ENCODE measurements at places on chromosomes 5 and 9.

DNA sequence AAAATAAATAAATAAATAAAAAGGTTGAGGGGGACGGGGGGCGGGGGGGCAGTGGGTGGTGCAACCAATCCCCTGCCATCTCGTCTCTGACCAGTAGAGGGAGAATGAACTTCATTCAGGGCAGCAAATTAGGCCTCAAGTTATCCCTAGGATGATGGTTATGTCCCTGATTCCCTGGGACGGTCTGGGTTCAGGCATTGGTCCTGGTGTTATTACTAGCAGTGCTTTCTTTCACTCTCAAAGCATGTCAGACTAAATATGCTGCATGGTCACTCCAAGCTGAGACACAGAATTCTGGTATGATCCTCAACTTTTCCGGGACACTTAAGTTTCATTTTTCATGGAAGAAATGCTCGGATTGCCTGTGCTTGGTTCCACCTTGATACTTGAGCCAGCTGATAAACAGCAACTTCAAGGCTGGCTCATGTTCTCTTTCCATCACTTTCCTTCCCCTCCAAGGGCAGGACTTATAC lies 59.4 kb downstream of the DAP start:
- DNase-seq, result no peak

DNA sequence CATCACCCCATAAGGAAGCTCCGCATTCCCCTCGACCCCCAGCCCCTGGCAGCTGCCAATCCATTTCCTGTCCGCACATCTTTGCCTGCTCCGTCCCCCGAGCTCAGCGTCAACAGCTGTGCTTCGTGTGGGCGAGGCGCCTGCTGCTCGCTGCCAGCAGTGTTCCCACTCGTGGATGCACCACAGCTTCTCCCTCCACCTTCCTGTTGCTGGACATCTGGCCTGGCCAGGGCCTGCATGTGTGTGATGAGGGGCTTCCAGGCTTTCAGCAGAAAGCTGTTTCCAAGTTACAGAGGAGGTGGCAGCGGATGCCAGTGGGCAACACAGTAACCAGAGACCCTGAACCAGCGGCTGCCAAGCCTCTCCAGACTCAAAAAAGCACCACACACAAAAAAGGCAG lies 86.0 kb downstream of the PRRT1B start:
- DNase-seq, result no peak

- DNase-seq, result no peak
Observed at GRCh38 chr5:57642066-57642465, 159.5 kb upstream of the ACTBL2 start.

DNA sequence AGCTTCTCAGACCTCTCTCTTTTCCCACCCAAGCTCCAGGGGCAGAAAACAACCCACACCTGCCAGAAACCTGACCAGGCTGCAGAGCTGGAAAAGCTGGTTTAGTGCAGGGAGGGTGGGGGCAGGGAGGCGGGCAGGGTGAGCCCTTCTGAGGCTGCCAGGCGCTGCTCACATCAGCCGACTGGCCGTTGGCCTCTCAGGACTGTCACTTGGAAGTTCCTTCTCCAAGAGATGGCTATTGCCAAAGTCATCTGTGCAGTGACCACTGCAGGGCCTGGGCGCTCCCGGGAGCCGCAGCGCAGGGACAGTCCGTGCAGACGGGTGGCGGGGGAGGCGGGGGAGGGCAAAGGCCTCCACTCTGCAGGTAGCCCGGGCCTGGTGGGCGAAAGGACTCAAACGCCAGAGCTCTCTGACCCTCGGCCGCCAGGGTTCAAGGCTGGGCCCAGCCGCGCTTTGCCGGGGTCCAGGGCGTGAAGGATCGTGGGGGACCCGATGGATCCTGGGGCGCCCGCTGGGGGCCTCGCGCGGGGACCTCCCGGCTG lies 205.0 kb upstream of the IER5L start:
- no peak for DNase-seq

- DNase-seq, result no peak
Observed at GRCh38 chr5:178287091-178287790, 54.6 kb upstream of the PHYKPL start.

DNA sequence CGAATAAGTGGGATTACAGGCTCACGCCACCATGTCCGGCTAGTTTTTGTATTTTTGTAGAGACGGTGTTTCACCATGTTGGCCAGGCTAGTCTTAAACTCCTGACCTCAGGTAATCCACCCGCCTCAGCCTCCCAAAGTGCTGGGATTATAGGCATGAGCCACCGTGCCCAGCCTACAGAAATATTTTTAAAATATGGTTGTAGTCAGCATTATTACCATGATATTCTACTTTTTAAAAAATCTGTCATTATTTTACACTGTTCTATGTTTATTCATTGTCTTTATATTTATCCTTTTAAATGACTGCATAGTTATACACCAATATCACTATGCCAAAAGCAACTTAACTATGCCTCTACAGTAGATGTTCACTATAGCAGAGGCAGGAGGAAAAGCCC lies 41.6 kb upstream of the SLC30A5 start:
- DNase-seq, result no peak

DNA sequence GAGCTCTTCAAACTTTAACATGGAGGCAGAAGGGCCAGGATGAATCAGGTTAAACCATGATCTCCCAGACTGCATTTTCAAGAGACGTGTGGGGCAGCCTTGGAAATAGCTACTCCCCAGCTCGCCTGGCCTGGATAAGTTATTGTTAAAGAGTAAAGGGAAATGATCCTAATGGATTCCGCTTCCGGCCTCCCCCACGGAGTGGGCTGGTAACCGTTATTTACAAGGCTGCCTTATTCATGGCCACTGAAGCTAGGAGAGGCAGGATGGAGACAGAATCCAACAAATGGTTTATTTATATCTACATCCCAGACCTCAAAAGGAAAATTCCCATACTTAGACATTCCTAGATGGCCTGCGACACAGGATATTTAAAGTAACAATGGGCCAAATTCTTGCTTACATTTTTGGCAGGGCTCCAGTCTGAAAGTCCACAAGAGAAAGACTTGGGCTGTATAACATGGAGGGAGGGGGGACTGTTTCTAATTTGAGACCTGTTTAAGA lies 27.9 kb downstream of the SPRY4 start:
- DNase-seq, result no peak

GRCh38 chr5:98069876-98070512 lies 703.5 kb upstream of the RGMB start:
- no peak for DNase-seq

DNA sequence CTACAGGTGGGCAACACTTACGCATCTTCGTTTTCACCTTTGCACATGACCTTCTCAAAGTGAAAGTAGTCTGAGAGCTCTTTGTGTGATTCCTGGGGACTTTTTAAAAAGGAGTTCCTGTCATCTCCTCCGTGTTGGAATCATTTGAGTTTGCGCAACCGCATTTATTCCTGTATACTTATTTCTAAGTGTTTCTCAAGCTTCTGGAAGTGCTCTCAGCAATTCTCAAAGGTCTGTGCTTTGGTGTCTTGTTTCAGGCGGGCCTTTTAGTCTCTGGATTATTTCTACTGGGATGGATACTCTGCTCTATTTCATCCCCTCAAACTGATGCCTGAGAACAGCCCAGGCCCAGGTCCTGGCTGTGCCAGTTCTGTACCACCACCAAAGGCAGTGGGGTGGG lies 226.5 kb upstream of the TUT7 start:
- no peak for DNase-seq

DNA sequence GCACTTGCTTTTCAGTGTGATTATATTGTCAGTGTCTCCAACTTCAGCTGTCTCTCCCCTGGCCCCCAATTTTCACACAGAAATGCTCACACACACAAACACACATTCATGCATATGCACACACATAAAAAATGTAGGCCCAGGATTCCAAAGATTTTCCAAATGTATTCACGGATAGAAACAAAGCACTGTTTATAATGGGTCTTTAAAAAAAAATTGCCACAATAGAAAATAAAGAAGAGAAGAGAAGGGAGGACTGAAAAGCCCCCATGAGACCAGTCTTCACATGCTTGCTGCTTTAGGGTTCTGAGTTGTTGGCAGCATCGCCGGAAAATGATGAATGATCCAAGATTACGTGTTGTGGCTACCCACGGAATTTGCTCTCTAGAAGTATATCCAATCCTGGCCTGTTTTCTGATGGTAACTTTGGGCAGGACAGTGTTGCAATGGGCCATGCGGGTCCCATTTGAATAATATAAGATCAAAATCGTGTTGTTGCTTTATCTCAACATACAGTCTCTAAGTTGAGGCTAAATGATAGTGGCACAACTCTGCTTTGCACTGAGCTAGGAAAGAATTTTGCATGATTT lies 36.2 kb upstream of the ACO1 start:
- no peak for DNase-seq

DNA sequence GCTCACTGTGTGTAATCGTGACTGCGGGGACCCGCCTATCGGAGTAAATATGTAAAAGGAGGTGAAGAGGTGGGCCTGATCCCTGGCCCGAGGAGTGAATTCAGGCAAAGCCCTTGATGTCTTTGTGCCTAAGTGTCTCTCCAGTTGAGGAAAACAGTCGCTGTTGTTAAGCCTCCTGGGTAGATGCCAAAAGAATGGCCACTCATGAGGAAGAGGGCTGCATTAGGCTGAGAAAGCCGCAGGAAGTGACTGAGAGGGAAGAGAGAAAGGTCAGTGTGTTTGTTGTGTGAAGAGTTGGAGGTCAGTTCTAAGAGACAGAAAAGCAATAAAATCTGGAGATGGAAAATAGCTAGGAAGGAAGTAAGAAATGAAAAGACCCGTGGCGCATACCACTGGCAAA lies 35.8 kb upstream of the PIP5K1B start:
- no peak for DNase-seq

DNA sequence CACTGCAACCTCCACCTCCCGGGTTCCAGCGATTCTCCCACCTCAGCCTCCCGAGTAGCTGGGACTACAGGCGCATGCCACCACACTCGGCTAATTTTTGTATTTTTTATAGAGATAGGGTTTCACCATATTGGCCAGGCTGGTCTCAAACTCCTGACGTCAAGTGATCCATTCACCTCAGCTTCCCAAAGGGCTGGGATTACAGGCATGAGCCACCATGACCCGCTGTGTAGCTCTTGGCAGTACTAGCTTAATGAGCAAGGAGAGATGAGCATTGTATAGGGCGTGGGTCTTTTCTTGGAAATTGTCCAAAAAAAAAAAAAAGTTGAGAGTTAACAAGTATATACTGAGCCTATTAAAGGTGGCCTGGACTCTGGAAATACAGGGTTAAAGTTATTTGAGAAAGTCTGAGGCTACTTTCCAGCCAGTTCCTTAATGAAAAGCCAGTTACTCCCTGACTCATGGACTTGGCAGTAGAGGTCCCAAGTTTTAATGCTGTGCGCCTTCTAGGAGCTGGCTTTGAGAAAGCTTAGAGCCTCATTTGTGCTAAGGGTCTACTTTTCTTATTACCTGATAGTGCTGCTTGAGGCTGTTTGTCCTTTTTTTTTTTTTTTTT lies 4.2 kb upstream of the FGF18 start:
- DNase-seq, result no peak

DNA sequence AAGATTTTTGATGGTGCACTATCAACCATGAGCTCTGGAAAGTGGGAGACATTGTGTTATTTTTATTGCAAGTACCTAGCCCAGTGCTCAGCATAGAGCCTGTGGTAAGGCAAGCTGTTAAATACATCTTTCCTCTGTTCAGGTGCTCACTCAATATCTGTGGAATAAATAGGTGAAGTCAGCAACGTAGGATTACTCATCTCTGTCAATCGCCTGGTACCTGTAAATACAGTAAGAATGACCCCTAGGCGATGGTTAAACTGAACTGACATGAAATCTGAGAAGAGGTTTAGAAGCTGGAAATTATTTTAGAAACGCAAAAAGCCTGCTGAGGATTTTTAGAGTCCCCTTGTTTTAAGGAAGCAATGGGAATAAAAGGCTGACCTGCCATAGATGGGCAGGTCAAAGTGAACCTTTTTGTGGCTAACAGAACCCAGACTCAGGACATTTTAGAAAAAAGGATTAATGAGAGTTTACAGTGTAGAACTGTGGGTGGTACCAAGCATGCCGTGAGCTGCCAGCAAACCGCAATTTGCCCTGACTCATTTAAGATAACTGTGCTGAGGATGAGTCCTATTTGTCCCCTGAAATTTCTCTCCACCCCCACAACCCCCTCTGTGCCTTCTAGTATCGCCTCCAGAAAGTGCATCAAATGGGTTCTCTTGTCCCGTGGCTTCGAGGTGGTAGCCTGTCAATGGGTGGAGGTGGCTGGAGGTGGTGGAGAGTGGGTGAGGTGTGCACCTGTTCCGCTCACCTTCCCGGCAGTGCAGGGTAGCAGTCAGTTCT lies 375.1 kb downstream of the MED10 start:
- DNase-seq, result no peak

GRCh38 chr5:68708842-68709170 lies 385.0 kb upstream of the SLC30A5 start:
- DNase-seq, result no peak

GRCh38 chr5:179170606-179171005 lies 110.4 kb downstream of the ZNF354C start:
- DNase-seq, result no peak

DNA sequence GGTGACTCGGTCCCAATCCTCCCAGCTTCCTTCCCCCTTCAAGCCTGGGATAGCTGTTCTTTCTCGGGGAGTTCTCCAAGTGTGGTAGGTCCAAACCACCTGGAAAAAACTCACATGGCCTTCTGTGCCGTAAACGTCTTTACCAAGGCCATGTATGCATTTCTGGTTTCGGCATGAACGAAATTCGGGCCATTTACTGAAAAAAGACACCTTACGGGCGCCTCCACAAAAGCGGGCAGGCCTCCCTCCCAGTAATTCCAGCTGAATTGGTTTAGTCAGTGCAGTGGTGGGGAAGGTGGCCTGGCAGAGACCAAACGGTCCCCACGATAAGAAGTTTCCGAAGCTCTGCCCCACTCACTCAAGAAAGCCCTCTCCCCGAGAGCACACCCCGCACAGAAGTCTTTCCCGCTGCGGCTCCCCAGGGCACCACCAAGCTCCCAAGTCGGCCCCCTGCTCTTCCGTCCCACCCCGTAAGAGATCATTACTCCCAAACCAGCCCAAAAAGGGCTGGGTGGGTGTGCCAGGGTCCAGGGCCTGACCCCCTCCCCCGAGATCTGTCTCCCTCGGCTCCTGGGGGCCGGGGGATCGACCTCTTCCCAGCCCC lies 86.3 kb upstream of the MELK start:
- DNase-seq, result no peak

DNA sequence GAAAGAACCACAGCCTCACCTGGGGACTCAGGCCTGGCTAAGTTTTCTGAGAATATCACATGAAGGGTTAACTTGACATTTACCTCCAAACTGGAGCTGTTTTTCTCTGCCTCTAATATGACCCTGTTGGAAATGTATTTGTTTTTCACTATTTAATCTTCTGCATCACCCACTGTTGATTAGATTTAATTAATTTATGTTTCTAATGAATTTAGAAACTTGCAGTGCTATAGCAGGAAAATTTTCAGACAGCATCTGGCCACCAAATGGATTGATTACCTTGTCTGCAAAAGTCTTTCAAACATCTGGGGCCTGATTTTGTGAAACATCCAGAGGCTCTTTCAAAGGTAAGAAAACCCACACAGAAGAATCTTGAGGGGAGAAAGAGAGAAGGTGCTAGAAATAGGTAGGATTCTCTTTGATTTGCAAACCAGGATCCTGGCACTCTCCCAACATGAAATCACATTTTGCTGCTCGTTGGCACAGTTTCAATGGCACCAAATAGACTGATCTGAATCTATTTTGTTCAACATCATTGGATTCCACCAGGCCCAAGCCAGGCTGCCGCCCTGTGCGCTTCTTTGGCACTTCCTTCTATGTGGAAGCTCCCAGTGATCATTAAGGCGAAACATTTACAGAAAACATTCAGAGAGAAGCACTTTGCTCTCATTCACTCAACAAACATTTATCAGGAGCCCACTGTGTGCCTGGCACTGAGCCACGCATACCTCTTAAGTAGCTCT lies 157.3 kb downstream of the PPP2R2B start:
- no peak for DNase-seq

- no peak for DNase-seq
Observed at GRCh38 chr5:22577711-22578110, 275.4 kb downstream of the CDH12 start.

Data from stimulated activated CD8-positive, alpha-beta memory T cell treated with anti-CD3 and anti-CD28 coated beads, Interleukin-7, amount 100 ng/mL, for 48 hours (primary cell).